ENCODE measurements at places on chromosomes 2 and 18.

DNA sequence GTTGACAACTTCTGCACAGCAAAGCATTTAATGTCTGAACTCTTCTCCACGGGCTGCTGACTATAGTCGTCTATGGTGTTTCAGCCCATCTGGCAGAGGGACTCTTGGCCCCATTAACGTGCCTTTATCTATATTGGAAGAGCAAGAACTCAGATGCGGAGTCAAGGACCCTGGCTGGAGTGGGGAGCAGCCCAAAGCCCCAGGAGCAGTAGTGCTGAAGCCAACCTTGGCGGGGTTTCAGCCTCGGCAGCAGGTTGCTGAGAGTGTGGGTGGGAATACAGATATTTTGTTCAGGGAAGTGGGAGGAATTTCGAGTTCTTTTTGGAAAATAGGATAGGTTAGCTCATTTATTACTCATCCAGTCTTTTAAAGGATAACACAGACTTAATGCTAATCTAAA, 34.2 kb downstream of the TMEM17 start:
- DNase-seq, result no peak

DNA sequence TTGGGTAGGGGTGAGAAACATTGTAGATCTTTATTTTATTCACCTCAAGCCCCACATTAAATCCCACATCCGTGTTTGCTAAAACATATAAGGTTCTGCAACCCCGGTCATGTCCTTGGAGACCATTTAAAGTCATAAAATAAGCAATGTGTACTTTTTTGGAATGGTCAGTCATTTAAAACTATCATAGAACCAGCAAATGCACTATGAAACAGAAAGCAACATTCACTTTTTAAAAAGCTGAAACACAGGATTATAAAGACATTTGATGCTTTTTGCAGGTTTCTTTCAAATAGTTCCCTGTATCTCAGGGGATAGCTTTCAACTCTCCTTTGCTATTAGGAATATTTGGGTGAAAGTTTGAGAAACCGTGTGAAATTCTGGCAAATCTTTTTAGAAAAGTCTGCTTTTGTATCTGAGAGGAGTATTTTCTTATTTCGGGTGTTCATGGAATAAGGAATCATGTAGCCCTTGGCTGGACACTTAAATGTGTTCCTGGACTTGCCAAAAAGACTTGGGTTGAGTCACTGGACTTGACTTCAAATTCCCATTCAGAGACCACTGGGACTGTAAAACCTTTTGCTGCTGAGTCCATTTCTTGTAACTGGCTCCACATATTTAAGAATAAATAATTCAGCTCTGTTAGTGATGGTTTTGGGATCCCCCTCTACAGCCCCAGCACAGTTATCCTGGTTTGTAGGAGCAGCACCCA, 5.9 kb upstream of the CETN1 start:
- no peak for DNase-seq

DNA sequence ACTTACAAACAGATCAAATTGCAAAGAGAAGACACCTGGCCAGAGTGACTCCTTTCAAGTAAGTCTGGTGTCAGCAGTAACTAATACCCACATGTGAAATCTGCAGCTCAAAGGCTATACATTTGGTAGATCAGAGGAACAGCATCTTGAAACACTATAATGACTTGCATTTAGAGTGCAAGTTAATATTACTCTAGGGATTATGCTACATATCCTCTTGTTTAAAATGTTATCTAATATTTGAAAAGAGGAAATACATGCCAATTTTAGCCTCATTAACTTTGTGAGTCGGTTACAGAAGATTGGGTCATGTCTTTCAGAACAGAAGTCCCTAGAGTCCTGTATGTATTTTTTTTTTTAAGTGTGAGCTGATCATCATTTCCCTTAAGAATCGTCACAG, 15.2 kb downstream of the LANCL1 start:
- DNase-seq, result no peak

GRCh38 chr18:40407909-40408308, 1547.1 kb upstream of the PIK3C3 start:
- no peak for DNase-seq

DNA sequence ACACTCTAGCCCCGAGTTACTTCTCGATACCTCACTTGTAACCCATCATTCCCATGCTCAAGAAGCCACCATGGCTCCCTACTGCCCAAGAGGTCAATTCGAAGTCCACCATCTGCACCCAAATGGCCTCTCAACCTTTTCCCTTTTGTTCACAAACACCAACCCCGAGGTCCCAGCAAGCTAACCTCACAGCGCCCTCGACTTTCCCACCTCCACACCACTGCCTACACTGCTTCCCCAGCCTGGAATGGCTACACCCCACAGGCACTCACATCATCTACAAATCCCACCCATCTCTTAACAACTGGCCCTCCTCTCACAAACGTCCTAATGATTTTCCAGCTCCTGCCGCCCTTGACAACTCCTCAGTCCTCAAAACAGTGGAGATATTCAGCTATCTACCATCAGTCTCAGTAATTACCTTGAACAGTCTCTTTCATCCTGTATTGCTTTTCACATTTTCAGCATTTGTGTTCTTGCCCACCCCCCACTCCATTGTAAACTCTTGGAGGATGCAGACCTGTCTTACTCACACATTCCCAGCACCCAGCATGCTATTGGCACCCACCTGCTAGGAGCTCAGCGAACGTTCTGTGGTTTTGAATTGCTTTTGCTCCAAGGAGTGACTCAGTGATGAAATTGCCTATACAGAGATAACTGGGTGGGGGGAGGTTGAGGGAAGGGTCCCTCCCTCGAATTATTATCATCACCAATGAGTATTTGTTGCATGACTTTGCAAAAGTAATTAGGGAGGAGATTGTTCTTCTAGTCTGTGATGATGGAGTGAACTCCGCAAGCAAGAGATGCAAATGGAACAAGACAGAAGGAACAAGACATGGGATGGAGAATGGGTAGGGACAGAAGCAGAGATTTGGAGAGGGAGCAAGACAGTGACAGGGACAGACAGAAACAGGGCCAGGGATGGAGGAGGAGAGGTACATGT, 106.8 kb downstream of the CYP26B1 start:
- no peak for DNase-seq

DNA sequence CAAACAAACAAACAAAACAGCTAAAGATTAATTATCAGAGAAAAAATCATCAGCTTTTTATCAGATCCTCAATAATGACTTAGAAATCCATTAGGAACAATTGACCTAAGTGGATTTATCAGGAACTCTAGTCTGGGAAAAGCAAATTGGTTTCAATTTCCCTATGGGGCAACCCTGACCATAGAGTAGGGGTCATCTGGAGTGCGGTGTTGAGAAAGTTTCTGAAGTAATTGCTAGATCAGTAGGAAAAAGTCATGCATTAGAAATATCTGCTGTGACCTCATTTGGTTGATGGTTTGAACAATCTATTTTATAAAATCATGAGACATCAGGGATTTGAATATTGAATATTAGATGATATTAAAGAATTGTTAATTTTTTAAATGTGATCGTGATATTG, 507.9 kb downstream of the TXNL1 start:
- no peak for DNase-seq

GRCh38 chr18:76484749-76485387, 10.2 kb downstream of the ZNF516 start:
- DNase-seq, result no peak
